NCI-H2107 (cell line): ENCODE measurements at places on chromosomes 5 and 9.

DNA sequence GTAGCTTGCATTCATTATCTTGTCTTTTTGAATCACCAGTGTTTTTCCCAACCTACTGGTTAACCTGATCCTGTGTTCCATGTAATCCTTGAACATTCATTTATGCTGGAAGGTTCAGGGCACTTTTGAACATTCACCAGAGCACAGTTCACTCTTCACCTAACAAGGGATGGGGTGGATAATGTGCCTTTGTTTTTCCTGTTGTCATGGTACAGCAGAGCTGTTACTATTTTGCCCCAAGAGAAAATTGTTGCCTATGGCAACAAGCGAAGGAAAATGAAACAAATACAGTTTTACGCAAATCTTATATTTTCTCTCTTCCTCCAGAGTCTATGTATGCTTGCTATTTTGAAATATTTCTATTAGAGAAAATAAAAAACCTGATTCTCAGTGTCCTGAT, 60.3 kb upstream of the RIOK2 start:
- no peak for DNase-seq

GRCh38 chr5:155729684-155730059, 597.3 kb upstream of the SGCD start:
- no peak for DNase-seq

DNA sequence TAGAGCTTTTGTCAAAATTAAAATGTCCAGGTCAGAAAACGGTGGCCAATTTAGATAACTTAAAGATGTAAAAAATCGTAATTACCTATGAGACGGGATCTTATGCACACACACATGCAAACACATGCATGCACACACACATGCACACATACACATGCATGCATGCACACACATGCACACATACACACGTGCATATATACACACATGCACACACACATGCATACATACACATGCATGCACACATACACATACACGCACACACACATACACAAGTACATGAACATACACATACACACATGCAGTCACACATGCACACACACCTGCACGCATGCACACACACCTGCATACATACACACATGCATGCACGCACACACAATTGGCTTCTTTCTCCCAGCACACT, 362.0 kb downstream of the IRX1 start:
- no peak for DNase-seq

GRCh38 chr9:106107716-106108115, 413.4 kb downstream of the TMEM38B start:
- DNase-seq, result no peak

- no peak for DNase-seq
Observed at GRCh38 chr5:115432691-115433090, 111.9 kb downstream of the FEM1C start.

- DNase-seq, result no peak
Observed at GRCh38 chr5:154369682-154370081, 76.1 kb upstream of the SAP30L start.

DNA sequence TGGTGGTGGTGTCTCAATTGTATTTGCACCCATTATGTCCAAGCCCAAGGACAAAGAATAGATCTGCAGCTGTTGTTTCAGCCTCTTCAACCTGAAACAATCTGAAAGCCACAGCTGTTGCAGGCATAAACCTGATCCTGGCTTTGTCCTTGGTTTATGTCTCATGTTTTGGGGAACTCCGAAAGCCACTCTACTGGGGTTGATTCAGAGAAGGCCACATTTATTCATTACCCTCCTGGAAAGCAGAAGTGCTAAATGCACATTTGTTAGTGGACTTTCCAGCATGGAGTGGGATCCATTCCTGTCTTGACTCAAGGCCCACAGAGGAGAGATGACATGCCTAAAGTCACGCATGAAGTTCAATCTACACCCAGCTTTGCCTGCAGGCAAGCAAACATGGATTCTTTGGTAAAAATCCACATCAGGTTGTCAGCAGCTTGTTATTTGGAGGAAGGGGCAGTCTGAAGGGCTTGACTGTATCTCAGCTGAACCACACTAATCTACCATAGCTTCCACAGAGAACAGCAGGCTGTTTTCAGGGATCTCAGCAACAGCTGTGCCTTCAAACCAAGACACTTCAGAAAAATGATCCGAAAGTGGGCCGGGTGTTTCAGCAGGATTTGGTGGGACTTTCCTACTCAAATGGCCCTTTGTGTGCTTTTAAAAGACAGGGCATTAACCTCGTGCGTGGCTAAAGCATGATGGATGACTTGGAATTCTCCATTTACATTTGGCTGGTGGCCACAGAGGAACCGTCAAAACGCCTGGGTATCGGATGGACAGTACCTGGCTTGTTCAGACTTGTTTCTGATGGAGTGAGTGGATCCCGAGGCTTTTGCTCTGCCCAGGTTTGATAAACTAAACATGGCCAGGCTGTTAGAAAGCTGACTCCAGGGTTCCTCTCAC, 36.2 kb upstream of the ADAM19 start:
- DNase-seq, result no peak

DNA sequence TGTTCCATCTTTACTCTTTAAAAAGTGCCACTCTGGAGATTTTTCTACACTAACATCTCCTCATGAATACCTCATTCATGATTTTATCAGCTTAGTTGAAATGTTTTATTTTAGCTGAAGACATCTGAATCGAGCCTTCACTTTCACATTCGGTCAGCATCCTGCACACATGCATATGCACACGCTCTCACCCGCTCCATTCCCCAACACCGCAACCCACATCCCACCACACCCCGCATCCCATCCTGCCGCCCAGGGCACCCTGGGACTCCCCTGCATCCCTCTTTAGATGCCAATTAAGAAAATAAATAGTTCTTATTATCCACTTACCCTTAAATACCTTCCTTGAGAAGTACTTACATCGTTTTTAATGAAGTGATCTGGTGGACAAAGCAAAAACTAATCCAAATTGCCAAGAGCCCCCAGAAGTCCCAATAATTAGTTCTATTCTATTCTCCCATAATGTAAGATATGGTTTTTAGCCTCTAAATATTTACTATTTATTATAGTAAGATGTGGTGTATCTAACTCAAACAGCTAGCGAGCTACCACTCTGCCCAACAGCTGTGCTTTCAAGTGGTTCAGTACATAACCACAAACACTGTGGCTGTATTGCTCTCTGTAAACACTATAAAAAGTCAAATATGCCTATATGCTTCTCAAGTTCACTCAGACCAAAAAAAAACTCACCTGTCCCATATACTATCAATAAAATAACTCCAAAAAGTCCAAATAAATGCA, 38.2 kb downstream of the GZMK start:
- no peak for DNase-seq

- no peak for DNase-seq
Observed at GRCh38 chr5:124920909-124921666, 174.6 kb upstream of the ZNF608 start.

GRCh38 chr9:78713614-78714405, 416.9 kb downstream of the PSAT1 start:
- DNase-seq, result no peak

DNA sequence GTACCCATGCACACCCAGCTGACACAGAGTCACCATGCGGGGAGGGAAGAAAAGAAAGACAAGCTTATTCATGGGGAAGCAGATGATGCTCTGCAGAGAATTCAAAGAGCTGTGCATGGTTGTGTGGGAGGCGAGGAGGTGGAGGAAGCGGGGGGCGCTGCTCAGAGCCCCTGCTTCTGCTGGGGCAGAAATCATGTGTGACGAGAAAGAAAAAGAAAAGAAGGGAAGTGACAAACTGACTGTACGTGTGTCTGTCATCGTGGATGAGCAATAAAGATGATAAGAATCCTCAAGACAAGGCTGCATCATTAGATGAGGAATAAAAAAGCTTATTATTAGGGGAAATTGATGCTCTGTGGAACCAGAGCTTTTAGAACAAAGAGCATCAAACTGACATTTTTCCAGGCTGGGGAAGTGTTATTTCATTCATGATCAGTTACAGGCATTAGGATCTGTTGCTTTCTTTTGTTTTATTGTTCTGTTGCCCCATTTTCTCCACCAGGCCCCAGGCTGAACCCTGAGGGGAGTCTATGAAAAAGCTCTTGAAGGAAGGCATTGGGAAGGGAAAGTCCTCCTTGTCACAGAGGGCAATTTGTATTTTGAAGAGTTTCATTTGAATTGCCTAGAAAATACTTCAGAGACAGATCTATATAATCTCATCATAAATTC, 20.3 kb upstream of the SH3RF2 start:
- DNase-seq, result no peak

- no peak for DNase-seq
Observed at GRCh38 chr5:132396589-132397031, 27.1 kb downstream of the SLC22A5 start.

GRCh38 chr5:122770477-122770876, 4.4 kb upstream of the SNX2 start:
- DNase-seq, result no peak

DNA sequence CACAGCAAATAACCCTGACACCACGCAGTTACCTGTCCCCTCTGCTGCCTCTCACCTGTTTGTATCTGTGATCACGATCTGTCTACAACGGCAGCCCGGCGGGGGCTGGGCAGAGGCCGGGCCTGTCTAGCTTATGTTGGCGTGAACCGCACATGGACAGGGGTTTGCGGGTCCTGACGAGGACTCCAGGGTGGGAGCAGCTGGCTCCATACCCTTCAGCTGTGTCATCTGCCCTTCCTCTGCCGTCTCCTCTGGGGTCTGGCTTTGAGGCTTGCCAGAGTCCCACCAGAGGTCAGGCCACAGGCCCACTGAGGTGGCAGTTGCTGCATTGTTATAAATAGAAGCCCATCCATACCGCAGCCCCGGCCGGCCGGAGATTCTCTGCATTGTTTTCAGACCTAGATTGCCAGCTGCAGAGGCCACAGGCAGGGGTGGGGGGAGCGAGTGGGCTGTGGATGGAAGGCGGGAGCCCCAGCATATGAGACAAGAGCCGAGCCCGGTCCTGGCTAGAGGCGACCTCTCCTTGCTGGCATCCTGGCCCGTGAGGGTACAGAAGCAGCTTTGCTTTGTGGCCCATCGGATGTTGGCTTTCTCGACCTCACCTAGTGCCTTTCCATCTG, 37.8 kb downstream of the FAM78A start:
- no peak for DNase-seq

DNA sequence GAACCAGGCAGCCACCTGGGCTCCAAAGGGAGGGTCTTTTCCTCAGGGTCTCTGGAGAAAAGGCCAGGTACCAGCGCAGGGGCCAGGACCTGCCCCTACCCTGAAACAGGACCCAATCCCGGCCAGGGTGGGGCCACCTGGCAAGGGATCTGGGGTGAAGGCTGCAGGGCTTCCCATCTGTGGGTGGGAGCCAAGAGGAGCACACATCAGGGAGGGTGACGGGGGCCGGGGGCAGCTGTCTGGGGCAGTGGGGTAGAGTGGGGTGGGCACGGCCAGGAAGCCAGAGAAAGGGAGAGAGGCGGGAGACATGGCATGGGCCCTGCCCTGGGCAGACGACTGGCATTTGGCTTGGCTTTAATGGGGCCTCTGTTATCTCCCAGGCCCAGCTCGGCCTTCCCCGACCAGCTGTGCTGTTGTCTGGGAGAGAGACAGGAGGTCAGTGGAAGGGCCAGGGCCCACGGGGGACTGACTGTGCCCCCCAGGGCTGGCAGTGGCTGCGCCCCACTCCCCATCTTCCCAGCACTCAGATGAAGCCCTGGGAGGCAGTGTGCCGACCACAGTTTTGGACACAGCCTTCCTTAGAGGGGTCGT, 57.2 kb upstream of the RNF130 start:
- no peak for DNase-seq

GRCh38 chr5:153974131-153974812, 64.4 kb downstream of the FAM114A2 start:
- no peak for DNase-seq

GRCh38 chr9:69718218-69718617, 41.6 kb downstream of the PTAR1 start:
- DNase-seq, result no peak

- no peak for DNase-seq
Observed at GRCh38 chr5:78640662-78641474, 7.7 kb downstream of the LHFPL2 start.

DNA sequence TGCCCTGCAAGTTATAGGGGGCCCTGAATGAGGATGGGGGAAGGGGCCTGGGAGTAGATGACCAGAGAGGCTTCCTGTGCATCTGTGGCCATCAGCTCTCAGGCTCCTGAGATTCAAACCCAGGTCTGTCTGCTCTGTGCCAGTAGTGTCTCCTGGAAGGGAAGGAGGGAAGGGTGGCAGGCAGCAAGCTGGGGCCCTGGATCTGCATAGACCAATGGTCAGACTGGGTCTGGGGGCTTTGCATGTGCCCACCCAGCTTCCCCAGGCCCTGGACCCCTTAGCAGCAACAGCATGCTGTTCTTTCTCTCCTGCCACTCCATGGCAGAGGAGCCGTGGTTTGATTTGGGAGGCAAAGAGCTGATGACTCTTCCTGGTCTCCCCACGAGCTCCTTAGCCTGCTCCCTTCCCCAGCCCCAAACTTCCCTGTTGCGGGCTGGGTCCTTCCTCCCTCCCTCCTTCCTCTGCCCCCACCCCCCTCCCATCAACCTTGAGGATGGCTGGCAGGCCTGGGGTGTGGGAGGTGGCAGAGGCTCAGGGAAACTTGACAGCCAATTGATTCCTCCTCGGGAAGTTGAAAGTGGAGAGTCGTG, 31.6 kb downstream of the DAB2IP start:
- no peak for DNase-seq

- no peak for DNase-seq
Observed at GRCh38 chr5:350355-350754, 28.8 kb downstream of the AHRR start.

GRCh38 chr5:135662683-135663082, 83.9 kb upstream of the CXCL14 start:
- no peak for DNase-seq

DNA sequence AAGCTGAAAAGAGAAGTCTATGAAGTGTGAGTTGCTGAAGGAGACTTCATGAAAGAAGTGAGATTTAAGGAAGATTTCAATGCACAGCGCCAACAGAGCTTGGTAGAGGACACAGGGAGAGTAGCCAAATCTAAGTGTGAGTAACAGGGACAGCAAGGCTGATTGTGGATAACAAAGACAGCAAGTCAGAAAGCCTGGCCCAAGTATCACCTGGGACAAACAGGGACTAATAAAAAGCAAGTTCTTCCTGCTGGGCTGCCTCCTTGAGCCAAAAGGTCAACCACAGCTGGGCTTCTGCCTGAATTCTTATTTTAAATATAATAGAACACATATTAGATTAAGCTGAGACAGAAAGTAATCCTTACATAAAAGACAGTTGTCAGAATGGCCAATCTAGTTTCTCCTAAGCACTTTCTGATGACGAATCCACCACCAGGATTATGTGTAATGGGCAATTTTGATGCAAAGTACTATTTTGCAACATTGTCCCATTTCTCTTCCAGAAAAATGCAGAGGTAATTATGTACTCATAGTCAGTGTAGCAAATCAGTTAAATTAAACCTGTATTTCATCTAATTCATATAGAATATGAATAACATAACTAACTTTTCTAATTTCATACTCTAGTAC, 73.8 kb downstream of the MAPKAP1 start:
- DNase-seq, result no peak

DNA sequence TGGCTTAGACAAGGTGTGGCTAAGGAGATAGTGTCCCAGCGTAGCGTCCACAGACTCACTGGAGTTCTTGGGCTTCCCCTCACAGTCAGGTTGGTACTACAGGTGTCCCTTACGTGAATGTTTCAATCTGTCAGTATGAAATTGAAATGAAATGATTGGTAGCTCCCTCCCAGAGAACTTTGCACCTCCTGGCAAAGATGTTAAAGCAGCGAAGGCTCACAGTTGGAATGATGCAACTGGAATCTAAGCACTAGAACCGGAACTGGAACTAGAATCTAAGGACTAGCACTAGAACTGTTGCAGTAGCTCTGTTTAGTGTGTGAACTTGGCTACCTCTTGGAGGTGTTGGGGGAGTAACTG, 1.1 kb downstream of the SLC31A1 start:
- no peak for DNase-seq

GRCh38 chr9:8351436-8351835, 551.9 kb upstream of the DMAC1 start:
- DNase-seq, result no peak
